Stimulated activated CD8-positive, alpha-beta memory T cell treated with anti-CD3 and anti-CD28 coated beads, Interleukin-4, amount 100 ng/mL, for 1 hour (primary cell): ENCODE measurements at places on chromosomes 12 and 14.

DNA sequence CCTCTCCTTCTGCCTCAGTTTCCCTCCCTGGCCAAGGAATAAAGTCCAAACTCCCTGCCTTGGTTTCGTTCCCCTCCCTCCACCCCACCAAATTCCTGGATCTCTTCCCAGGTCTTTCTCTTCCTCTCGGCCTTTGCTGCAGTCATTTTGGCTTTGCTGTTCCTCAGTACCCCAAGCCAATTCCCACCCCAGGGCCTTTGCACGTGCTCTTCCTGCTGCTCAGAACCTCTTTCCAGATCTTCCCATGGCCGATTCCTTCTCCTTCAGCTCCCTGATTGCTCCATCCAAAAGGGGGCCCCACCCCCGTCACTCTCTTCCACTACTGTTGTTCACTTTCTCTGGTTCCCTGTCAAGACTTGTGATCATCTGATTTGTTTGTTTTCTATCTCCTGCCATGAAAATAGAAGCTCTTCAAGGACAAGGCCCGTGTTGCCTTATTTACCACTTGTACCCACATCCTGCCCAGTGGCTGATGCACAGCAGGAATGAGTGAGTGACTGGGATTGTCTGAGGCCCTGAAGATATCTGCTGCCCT is 3.1 kb downstream of the HNF1A start:
- no peak for DNase-seq

DNA sequence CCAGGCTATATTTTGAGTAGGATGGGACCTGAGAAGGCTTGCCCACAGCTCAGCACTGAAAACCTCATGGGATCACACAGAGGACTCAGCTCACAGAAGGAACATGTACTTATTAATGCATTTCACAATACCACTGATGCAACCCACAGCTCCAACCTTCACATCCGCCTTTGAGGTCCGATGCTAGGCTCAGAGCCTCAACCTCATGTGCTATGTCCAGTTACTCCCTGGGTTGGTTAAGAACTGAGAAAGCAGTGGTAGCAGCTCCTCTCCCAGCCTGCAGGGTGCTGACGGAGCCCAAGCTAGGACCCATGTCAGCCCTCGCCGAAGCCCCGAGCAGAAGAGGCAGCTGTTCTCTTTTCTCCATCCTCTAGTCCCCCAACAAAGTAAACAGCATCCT is 52.9 kb downstream of the SPTB start:
- no peak for DNase-seq

- DNase-seq: no peak
Measured at GRCh38 chr12:85866986-85867776, 6.9 kb upstream of the NTS start.

DNA sequence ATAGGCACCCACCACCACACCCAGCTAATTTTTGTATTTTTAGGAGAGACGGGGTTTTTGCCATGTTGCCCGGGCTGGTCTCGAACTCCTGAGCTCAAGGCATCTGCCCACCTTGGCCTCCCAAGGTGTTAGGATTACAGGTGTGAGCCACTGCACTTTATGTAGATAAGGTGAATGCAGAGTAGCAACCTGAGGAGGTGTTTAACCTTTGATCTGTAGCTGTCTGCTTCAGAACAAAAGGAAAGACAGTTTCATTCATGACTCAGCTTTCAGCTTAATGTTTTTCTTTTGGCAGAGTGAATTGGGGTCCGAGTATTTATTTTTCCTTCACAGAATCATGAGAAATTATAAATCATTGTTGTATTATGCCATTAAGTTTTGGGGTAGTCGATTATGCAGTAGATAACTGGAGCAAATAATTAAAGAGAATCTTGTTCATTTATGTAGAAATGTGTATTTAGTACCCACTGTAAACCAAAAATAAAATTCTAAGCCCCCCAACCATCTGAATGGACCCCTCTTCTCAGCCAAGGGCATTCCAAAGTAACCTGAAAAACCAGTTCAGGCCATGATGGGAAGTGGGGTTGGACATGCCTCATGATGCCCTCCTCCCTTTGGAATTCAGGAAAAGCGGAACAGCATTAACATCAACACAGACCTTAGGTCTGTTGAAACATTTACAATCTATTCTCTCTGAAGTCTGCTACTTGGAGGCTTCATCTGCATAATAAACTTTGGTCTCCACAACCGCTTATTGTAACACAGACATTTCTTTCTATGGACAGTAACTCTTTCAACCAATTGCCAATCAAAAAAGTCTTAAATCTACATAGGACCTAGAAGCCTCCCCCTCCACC is 10.7 kb upstream of the STX2 start:
- DNase-seq: no peak

- DNase-seq: no peak
Measured at GRCh38 chr12:123113026-123113425, 37.9 kb downstream of the PITPNM2 start.
